AML-193 (cell line): ENCODE measurements at places on chromosomes 7 and 10.

- DNase-seq = no peak
Measured at GRCh38 chr10:103713676-103714075, 141.7 kb downstream of the SH3PXD2A start.

- no peak for DNase-seq
Measured at GRCh38 chr7:92035576-92035975, 94.9 kb downstream of the AKAP9 start.

GRCh38 chr10:15381420-15381819 is 10.3 kb upstream of the FAM171A1 start:
- DNase-seq = no peak

DNA sequence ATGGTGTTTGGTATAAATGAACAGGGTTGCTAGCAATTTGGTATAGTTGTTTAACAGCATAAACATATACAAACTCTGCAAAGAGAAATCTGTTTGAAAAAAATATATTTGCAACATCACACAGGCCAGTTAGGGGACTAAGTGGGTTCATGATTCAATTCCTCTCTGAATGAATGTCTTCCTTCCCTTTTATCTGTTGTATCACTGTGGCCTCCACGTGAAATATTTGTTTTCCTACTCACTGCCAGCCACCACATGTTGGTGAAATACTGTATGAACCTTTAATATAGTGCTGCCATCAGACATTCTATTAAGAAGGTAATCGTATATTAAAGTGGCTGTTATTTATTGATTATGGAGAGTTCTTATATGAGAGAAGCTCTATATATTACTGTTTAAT is 157.0 kb downstream of the ARID5B start:
- no peak for DNase-seq

DNA sequence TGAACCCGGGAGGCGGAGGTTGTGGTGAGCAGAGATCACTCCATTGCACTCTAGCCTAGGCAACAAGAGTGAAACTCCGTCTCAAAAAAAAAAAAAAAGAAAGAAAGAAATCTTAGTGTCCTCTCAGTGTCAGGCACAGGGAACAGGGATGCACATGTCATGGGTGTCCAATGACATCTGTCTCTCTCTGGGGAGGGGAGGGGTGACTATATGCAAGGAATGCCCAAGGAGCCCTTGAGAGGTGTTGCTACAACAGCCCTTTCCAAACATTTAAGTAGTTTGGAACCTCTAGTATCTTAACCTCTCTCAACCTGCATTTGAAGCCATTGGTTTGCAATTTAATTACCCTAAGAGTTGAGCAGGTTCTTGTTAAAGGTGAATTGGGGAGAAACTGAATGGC is 28.9 kb downstream of the PDLIM1 start:
- no peak for DNase-seq

- DNase-seq = no peak
Measured at GRCh38 chr7:105745681-105746330, 130.6 kb downstream of the ATXN7L1 start.

DNA sequence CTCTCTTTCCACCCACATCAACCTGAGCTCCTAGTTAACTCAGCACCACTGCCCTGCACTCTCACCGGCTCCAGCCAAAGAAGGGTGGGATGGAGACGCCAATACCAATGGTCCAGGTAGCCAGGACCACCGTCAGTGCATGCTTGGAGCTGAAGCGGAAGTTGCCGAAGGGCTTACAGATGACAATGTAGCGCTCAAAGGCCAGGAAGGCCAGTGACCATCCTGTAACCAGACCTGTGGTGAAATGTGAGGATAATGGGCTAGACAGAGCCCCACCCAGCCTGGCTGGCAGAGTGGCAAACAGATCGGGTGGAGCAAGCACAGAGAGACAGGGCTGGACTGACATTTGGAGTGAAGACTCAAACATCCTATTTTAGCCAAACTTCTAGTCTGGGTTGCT is 673 bp downstream of the OPN1SW start:
- no peak for DNase-seq

DNA sequence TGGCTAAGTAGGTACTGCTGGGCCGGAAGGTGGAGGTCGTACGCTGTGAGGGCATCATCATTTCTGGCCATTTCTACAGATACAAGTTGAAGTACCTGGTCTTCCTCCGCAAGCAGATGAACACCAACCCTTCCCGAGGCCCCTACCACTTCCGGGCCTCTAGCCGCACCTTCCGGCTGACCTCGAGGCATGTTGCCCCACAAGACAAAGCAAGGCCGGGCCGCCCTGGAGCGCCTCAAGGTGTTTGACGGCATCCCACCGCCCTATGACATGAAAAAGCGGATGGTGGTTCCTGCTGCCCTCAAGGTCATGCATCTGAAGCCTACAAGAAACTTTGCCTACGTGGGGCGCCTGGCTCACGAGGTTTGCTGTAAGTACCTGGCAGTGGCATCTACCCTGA is 56.8 kb downstream of the ATXN7L1 start:
- DNase-seq = no peak

GRCh38 chr10:106076496-106076895 is 1088.0 kb downstream of the SORCS1 start:
- no peak for DNase-seq

GRCh38 chr7:116592445-116592844 is 67.6 kb downstream of the CAV1 start:
- DNase-seq = peak; percentile 10

- no peak for DNase-seq
Measured at GRCh38 chr10:78109210-78109609, 75.5 kb downstream of the RPS24 start.

GRCh38 chr10:30502266-30503060 is 68.5 kb downstream of the MAP3K8 start:
- DNase-seq = peak; percentile 86

DNA sequence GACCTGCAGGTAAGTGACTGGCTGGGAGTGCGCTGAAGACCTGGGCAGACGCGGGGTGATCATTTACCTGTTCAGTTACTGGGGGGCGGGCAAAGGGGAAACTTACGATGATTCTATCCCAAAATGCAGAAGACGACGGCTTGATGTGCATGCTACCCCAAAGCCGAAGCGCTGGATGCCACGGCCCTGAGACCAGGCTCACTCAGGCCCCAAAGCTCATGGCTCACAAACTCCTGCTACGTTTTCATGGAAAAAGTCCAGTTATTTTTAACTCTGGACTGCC is 200.6 kb downstream of the DIP2C start:
- no peak for DNase-seq

DNA sequence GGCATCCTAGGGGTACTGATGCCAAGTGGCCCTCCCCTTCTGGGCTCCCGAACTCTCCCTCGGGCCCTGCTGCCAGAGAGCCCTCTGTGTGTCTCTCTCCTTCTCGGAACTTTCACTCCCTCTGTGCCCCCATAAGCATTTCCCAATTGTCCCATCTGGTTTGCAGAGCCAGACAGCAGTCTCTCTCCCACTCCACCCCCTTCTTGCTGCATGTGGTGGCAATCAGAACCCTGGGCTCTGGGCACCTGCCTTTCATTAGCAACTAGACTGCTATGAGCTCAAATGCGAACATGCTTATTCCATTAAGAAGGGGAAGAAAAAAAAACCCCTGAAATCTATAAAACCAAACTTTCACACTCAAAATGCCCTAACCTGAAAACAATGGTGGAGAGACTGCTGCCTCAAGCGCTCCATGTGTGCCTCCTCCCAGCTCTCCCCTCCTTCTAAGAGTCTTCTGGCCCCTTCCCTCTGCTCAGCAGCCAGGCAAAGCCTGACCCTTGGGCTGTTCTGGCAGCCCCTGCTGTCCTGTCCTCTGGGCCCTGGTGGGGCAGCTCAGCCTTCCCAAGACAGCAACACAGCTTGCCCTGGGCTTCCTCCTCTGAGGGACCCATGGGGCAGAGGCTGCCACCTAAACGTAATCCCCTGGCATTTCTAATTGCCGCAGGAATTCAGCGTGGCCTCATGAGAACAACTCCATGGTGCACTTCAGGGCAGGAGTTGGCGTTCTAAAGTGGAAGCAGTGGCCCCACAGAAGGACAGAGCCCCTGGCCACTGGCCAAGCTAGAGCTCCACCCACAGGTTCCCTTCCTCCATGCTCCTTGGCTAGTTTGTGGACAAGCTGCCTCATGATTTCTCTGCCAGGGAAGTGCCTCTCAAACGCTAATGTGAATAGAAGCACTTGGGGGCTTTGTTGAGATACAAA is 415.4 kb downstream of the PLXNA4 start:
- no peak for DNase-seq

- DNase-seq = no peak
Measured at GRCh38 chr7:68537774-68538071, 1060.6 kb upstream of the AUTS2 start.

- DNase-seq = no peak
Measured at GRCh38 chr10:115665549-115665948, 572.4 kb downstream of the ATRNL1 start.

DNA sequence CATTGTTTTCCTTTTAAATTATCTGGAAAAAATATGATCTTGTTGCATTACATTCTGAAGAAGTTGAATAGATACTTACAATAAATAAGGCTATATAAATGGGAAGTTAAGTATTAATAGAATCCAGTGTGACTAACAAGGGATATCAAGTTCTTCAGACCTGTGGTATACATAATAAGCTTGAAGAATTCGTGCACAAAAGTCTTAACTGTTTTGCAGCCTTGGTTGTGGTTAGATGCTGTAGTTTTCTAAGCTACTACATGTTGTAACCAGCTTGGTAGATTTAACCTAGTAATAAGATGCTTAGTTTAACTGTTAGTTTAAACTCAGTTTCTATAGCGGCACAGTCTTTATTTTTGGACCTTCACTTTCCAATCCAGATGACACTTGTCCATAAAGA is 106.2 kb upstream of the GLCCI1 start:
- no peak for DNase-seq

DNA sequence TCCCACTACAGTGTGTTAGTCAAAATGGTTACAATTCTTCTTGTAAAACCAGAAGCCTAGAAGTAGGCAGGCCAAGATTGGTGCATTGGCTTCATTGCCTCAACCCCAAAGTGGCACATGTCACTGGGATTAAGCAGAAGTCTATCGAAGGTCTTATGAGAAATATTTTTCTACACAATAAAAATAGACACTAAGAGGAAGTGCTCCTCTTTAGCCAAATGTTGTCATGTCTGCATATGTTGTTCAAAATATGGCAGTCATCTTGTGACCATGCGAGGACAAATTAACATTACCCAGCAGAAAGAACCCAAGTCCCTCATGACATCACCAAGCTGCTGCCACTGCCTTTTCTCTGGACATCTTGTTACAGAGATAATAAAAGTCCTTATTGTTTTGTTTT is 6.3 kb upstream of the NSMCE4A start:
- DNase-seq = no peak

DNA sequence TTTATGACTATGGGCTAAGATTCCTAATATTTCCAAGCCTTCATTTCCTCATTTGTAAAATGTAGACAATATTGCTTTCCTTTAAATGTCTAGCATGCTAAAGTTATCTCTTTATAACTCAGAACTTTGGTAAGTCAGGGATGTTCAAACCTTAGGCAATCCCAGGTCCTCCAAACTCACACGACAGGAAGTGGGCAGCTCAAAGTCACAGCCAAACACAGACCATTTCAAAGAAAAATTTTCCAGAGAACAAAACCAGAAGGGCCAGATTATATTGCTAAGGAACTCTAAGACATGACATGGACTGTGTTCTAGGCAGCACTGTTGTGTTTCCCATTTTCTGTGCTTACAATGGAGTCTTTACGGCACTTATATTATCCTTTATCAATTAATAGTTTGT is 87.8 kb upstream of the DYNC1I1 start:
- DNase-seq = no peak

GRCh38 chr10:14770927-14771326 is 3.8 kb downstream of the FAM107B start:
- no peak for DNase-seq

- no peak for DNase-seq
Measured at GRCh38 chr7:152862856-152863255, 103.3 kb downstream of the ACTR3B start.

GRCh38 chr10:76248649-76249200 is 817.3 kb downstream of the LRMDA start:
- no peak for DNase-seq

DNA sequence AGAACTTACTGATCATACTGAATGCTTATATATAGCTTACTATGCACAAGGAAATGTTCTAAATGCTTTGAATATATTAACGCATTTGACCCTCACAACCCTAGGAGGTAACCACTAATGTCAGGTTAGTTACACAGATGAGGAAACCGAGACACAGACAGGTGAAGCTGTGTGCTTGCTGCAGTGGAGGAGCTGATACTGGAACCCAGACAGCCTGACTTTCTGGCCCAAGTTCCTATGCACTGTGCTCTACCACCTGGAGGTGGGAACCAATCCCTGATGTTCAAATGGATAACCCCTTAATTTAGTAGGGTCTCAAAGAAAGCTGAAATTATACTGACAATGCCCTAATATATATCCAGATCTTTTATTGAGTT is 119.6 kb downstream of the SORBS1 start:
- DNase-seq = no peak

GRCh38 chr10:44962870-44963738 is 3.5 kb downstream of the RASSF4 start:
- DNase-seq = peak; percentile 37

- DNase-seq = no peak
Measured at GRCh38 chr7:34067005-34067778, 161.9 kb downstream of the BMPER start.

GRCh38 chr10:103915796-103916195 is 2.2 kb downstream of the STN1 start:
- peak; percentile 40 for DNase-seq

DNA sequence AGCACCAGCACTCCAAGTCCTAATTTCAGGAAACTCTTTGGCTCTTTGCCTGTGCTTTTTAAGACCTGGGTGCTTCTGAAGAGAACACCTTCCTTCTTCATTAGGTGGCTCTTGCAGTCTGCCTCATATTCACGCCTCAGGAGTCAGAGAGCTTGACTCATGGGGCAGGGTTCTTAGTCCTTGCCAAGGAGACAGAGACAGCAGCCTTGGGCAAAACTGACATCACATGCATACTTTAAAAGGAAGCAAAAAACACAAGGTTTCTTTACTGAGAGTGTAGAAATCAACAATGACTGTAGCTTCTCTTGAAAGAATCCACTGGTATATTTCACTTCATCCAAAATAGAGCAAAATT is 780.6 kb downstream of the INHBA start:
- no peak for DNase-seq

DNA sequence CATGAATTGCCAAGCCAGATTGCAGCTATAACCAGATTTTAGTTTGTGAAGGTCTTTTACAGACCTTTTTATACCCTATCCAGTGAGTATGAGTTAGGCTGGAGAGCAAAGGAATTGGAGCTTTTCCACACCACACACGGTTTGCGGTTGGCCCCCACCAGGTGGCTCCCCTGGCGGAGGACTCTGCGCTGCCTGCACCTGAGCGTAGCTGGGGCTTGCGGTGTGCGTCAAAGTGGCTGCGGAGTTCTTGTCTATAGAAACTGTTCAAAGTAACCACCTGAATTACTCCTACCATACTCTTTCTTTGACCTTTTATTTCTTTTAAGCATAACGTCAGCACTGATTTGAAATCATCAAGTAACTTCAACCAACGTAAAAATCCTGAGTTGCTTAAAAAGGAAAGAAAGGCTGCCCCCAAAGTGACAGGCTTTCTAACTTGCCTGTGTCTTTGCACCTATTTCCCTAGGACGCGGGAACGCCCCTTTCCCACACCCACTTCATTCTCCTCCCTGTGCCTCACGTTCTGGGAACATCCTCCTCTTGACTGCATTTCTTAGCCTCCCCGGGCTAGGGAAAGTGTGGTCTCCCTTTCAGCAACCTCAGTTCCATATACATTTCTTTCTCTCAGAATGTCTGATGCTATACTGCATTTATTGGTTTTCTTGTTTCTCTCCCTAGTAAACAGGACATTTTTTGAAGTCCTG is 47.6 kb upstream of the TMEM72 start:
- no peak for DNase-seq
